ENCODE measurements at places on chromosomes 1 and 21.

GRCh38 chr1:168892931-168893330 lies 163.9 kb upstream of the DPT start:
- no peak for DNase-seq

DNA sequence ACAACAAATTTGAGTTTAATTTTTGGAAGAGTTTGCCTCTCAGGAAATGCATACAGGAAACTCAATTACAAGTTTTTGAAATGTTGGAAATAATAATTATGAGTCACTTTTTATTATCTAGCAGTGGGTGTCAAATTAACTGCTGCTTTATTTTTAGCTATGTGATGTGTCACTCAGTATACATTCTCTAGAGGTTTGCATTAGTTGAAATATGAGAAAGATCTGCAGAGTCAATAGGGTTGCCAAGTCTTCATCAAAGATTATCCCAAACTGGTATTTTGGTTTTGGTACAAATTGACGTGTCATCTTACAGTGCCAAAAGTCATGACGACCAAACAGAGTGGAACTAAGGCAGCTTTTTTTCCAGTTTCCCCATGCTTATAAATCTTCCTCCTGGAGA lies 54.3 kb upstream of the DIPK1A start:
- DNase-seq = no peak

- no peak for DNase-seq
Observed at GRCh38 chr1:225509770-225510169, 81.9 kb upstream of the LBR start.

DNA sequence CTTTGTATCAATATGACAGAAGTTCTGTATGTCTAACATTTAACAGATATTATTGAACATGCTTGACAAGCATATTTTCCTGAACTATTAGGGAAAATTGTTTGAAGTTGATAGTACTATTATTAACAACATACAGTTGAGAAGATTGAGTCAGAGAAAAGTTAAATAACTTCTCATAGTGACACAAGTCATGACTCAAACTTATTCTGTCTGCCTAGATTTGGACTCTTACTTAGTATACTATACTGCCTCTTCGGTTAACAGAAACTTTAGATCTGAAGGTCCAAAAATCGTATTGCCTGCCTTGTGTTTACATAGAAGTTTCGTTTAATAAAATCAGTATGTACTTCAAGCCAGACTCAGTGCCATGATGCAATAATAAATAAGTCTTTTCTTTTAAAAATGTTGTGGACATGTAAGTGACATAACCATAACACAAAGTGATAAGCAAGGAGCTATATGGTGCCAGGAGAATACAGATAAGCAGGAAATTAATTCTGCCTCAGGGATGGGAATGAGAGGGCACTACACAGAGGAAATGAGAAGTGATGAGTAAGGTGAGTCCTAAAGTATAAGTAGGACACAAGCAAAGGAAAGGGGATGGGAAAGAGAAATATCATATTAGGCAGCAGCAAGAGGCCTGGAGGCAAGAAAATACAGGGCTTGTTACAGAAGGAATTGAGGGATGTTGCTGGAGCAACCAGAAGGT lies 48.1 kb downstream of the LHX9 start:
- no peak for DNase-seq

- DNase-seq = no peak
Observed at GRCh38 chr1:207186503-207186902, 82.5 kb downstream of the C4BPA start.

DNA sequence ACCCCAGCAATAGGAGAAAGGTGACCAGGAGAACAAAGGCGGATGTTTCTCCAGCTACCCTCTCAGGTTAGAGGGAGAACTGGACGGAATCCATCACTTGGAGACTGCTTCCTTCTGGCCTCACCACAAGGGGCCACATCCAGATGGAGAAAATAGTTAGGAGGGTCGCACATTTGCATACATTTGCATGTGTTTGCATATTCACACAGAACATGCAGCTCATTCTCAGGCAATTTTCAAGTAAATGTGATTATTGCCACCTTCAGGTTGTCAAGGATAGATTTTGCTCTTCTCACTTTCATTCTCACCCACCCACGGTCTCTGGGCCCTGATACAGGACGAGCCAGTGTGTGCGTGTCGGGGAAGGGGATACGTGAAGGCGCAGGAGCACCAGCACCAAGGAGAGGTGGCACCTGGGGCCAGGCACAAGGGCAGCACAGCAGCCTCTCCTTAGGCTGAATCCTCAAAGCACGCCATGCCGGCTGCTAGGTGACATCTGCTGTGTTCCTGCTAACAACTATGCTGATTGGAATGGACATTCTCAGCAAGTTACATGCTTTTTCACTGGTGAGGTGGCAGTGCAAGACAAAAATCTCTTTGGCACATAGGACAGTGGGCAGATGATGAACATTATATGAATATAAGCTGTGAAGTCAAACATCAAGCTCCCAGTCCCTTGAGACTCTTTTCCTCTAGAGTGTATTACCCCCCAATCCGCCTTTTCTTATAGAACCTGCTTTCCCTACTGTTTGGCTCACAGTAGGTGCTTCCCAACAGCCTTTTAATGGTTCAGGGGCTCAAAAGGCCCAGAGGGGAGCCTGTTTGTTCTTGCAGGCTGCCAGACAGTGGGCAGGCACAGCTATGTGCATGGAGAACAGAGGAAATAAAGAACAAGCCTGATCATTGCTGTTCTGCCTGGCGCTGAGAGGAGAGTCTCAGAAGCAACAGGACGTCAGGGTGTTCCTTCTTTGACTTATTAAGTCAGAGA lies 14.3 kb downstream of the ACKR1 start:
- DNase-seq = no peak

DNA sequence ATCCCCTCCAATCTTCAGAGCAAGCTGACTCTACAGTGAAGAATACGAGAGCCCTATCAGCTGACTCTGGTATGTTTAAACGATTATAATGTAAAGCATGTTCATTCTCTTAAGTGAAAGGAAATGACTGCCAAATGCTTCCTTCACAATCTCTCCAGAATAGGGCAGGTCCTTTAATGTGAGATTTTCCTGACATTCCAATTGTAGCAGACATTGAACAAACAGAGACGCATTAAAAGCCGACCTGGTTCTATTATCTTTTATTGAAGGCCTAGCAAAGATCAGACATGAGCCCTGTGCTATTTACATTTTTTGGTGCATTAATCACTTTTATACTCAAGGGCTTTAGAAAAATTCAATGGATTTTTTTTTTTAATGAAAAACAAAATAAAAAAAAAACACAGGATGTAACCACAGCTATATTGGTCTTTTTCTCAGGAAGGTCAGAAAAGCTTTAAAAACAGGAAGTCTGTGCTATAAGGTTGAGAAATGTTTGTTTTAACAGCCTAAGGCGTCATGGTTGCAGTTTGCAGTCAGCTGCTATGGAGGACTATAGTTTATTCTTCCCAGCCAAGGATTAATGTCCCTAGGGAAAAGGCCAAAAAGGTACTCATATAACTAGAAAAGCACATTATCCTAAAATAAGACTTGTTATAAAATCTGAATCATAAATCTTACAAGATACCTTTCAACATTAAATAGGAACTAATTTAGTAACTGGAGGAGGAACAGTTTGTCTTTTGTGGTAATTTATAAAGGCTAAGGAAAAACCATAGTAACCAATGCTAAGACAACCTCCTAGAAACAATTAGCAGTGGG lies 104.8 kb downstream of the RERE start:
- DNase-seq = no peak

DNA sequence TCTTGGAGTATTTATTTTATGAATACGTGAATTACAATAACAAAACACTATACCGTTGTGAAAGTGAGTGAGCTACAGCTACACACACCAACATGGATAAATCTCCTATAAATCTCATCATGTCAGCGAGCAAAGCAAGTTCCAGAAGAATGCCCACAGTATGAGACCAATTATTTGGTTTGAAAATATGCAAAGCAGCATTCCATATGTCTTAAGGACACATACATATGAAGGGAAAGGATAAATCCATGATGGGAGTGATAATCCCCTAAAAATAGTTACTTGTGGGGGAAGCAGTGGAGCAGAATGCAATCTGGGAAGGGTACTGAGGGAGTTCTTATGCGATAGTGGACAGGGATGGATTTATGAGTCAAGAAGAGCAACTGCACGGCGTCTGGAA lies 261.3 kb downstream of the DISC1 start:
- DNase-seq = no peak

GRCh38 chr1:59393211-59394180 lies 96.6 kb downstream of the FGGY start:
- DNase-seq = no peak

DNA sequence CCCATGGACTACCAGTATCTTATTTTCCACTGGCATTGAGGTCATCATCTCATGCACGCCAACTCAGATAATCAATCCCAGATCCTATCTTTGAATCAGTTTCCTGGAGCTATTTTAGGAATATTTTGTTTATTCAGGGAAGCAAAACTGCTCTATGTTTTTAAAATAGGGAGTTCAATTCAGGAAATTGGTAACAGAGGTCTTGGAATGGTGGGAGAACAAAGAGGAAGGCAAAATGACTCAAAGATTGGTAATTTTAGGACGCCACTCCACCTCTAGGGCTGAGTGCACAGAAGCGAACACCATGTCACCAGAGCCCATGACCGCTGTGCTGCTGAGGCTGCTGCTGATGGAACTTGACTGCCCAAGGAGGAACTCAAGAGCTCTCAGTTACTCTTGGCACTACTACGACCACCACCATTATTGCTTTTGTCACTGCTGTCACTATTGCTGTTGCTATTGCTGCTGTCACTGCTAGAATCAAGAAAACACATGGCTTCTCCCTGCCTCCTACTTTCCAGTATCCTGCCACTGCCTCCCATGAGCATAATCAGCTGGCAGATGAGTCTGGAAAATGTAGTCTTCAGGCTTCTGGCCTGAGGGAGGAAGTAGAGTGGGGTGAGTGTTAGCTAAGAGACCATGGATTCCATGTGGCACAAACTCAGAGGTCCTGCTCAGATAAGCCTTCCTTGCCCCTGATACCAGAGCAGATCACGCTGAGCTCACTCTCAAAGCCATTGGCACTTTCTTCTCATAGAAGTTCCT lies 71.6 kb upstream of the CNIH3 start:
- DNase-seq = no peak

DNA sequence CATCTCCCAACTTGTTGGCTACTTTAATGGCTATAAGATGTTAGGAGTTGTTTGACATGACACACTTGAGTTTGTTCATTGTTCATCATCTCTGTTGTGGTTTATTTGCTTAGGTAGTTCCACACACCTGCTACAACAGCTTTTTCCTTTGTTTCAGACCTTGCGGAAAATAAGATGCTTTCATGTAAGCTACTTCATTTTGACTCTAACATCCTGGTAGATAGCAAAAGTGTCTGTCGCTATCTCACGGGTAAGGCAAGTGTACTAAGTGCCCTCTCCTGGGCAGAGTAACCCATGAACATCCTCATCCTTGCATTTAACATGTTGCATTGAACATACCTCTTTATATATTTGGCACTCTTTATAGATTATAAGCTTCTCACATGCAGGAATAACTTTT lies 1.6 kb upstream of the OR10T2 start:
- no peak for DNase-seq

DNA sequence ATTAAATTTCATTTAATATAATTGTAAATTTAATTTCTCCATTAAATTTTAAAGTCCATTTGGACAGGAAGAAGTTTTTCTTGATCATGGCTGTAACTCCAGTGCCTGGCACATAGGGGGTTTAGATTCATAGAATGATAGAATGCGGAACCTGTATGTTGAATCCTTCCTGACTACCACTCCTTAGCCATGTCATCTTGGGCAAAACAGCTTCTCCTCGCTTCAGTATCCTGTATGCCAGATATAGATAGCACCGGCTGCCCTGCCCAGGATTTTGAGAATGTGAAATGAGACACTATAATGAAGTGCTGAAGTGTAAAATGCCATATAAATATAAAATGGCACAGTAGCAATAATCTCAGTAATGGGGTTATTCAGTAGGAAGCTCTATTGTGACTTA lies 6.4 kb downstream of the DYRK1A start:
- DNase-seq = no peak

GRCh38 chr1:33853431-33853830 lies 10.4 kb upstream of the HMGB4 start:
- DNase-seq = no peak

DNA sequence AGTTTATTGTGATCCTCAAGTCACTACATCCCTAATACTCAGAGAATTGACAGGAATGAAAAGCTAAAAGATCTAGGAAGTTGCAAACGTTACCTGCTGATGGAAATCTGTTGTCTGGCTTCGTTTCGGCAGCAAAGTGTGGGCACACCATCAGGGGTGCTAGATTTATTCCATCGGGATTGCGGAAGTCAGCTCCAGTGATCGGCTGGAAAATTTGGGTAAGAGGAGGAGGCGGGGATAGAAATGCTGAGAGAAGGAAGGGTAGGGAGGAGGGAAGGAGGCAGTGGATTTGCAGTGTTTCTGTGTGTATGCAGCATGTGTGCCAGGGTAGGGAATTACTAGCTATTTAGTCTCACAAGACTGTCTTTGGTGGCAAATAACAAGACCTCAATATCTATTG lies at the start of gene CTSK:
Gene CTSK, minus strand, starts transcription at position 140 of the 400 bp plus-strand sequence. CDS start 1,455 bp downstream, outside the sequence.
- no peak for DNase-seq

GRCh38 chr1:109091078-109091838 lies 694 bp downstream of the TMEM167B start:
- no peak for DNase-seq

- no peak for DNase-seq
Observed at GRCh38 chr21:46379105-46379504, 55.1 kb downstream of the PCNT start.

DNA sequence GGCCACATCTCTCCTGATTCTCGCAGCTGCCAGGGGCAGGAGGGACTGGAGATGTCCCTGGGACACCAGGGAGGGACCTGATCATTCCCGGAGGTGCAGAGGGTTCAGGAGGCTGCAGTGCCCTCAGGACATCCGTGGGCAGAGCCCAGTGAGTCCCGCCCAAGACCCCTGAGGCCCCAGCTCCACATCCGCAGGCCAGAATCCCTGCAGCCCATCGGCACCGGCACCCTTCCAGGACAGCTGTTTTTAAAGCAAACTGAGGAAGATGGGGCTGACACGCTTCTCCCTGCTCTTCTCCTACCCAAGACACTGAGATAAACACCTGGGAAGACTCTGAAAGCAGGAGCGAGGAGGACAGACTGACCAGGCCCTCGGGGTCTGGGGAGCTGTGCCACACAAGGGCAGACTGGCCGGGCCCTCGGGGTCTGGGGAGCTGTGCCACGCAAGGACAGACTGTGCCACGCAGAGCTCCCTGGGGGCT lies 25.5 kb downstream of the SLC19A1 start:
- no peak for DNase-seq

- DNase-seq = no peak
Observed at GRCh38 chr21:27631471-27631870, 664.6 kb upstream of the ADAMTS5 start.

GRCh38 chr1:217078959-217079358 lies 355.7 kb upstream of the ESRRG start:
- no peak for DNase-seq

GRCh38 chr1:61741711-61742619 lies at the start of gene PATJ:
Gene PATJ (plus strand): TSS chr1:61742480. CDS start chr1:61762893, 20,413 bp downstream.
- DNase-seq = no peak
